ENCODE measurements at places on chromosomes 1 and 21.
A peak's percentile ranks its signal among the peaks of the same experiment; 100 is the strongest.

DNA sequence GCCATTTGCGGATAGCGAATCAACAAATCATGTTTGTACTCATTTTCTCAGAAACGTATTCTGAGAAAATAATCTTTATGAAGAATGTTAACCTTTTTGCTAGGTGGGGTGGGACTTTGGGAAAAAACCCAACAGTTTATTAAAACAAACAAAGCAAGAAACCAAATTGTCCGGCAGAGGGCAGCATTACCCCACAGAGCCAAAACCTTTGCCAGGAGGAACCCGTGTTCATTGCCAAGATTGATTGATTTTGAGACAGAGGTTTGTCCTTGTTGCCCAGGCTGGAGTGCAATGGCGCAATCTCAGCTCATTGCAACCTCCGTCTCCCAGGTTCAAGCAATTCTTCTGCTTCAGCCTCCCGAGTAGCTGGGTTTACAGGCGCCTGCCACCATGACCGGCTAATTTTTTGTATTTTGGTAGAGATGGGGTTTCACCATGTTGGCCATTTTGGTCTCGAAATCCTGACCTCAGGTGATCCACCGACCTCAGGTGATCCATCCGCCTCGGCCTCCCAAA, 70.8 kb upstream of the RHOU start:
- no peaks in the 10 kb centered on the region for H3K36me3 ChIP-seq
- peaks cover 5% of the 10 kb centered on the region for H3K4me1 ChIP-seq
- no peak overlapping the region for H3K27ac ChIP-seq
- H3K27me3 ChIP-seq = no peaks in the 10 kb centered on the region
- no peak for DNase-seq

DNA sequence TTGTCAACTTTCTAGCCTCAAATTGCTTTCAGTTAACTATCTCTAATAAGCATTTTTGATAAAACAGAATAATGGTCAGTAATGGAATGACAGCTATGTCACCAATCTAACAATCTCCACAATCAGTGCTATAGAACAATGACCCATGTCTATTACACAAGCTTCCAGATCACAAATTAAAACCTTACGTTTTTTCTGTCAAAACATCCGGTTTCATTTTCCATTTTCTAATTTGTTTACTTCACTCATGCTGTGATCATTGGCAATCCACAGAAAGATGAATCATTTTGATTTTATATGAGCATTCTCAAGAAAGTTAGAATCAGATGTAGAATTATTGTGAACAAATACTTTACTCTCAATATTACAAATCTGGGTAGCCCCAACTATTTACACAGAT, 80.3 kb downstream of the KCNT2 start:
- H3K4me3 ChIP-seq = no peak overlapping the region
- no peak overlapping the region for H3K27ac ChIP-seq
- no peaks in the 10 kb centered on the region for H3K4me1 ChIP-seq
- no peaks in the 10 kb centered on the region for H3K27me3 ChIP-seq
- no peak for DNase-seq
- no peaks in the 10 kb centered on the region for H3K36me3 ChIP-seq

- H3K27ac ChIP-seq = no peak overlapping the region
- H3K4me1 ChIP-seq = no peaks in the 10 kb centered on the region
- H3K4me3 ChIP-seq = no peak overlapping the region
- no peak for DNase-seq
- no peaks in the 10 kb centered on the region for H3K27me3 ChIP-seq
- no peaks in the 10 kb centered on the region for H3K36me3 ChIP-seq
These were observed 127.1 kb upstream of the B3GALT2 start for GRCh38 chr1:193313354-193314140.

GRCh38 chr21:44425895-44426662, 29.2 kb upstream of the LRRC3 start:
- no peak overlapping the region for H3K27ac ChIP-seq
- no peak for DNase-seq
- no peaks in the 10 kb centered on the region for H3K27me3 ChIP-seq
- H3K4me1 ChIP-seq = no peaks in the 10 kb centered on the region
- no peaks in the 10 kb centered on the region for H3K36me3 ChIP-seq

- H3K27ac ChIP-seq = no peak overlapping the region
- H3K4me3 ChIP-seq = no peak overlapping the region
- DNase-seq = no peak
- H3K36me3 ChIP-seq = no peaks in the 10 kb centered on the region
- H3K27me3 ChIP-seq = no peaks in the 10 kb centered on the region
These were observed 656.7 kb downstream of the AJAP1 start for GRCh38 chr1:5311147-5311546.

DNA sequence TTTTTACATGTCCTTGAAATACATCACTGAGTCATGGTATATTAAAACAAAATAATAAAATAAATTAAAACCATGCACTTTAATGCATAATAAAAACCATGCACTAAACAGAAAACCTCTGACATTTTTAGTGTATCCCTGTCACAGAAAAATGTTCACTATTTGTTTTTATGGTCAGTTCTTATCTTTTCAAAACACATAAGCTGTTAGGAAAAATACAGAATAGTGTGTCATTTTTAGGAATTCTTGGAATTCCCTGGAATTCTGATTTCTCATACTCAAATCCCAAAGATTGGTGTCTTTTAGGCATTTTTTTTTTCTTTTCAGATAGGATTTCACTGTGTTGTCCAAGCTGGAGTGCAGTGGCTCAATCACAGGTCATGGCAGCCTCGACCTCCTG, 25.1 kb upstream of the TINAGL1 start:
- H3K27me3 ChIP-seq = no peaks in the 10 kb centered on the region
- no peaks in the 10 kb centered on the region for H3K36me3 ChIP-seq
- DNase-seq = no peak
- H3K27ac ChIP-seq = no peak overlapping the region

GRCh38 chr21:31647650-31648049, 11.8 kb upstream of the SOD1 start:
- no peak for DNase-seq
- H3K27ac ChIP-seq = no peak overlapping the region
- H3K4me1 ChIP-seq = no peaks in the 10 kb centered on the region
- no peak overlapping the region for H3K4me3 ChIP-seq

GRCh38 chr1:15201849-15202551, 45.0 kb upstream of the FHAD1 start:
- H3K27me3 ChIP-seq = no peaks in the 10 kb centered on the region
- peak overlapping the region; percentile 29 for H3K27ac ChIP-seq
- no peak for DNase-seq
- H3K4me1 ChIP-seq = peaks cover 12% of the 10 kb centered on the region
- H3K4me3 ChIP-seq = no peak overlapping the region
- no peaks in the 10 kb centered on the region for H3K36me3 ChIP-seq

DNA sequence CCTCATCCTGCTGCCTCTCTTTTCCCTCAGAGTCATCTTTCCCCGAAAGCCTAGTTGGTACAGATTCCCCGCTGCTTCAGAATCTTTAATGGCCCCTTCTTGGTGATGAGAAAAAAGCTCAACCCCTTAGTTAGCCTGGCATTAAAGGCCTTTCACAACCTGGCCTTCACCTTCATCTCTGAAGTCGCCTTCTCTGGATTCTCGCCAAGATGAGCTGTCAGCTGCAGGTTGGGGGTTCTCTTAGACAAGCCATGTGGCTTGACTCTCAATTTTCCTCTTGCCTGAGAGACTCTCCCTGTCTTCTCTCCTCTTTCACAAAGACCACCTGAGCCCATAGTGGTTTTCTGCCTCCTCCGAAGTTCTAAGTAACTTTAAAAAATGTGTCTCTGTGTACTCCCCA, 15.5 kb upstream of the DISC1 start:
- H3K36me3 ChIP-seq = no peaks in the 10 kb centered on the region
- DNase-seq = no peak

- no peaks in the 10 kb centered on the region for H3K27me3 ChIP-seq
- H3K4me3 ChIP-seq = no peak overlapping the region
- DNase-seq = no peak
These were observed 12.4 kb downstream of the EPHA8 start for GRCh38 chr1:22575532-22576149.

DNA sequence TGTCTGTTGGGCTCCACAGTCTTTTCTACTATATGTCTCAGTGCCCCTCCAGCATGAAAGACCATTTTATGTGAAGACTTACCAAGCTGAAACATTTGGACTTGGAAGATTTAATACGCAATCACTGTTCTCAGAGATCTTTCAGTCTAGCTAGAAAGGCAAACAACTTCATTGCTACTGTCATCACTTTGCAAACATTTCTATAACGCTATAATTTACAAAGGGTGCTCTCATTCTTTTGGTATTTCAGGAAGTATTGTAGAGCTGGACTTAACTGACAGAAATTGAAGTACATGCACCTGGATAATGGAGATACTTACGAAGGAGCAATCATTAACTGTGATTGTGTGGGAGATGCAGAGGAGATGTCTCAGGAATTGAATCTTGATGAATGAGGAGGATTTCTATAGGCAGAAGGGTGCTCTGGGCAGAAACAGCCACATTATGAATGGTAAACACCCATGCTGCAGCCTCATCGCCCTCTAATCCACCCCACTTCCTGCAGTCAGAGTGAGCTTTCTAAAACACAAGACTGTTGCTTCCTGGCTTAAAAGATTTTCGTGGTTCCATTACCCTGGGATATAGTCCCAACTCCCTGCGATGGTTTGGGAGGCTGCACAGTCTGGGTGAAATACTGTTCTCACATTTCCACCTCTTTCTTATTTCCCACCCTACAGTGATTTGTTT, 75.1 kb upstream of the GNG12 start:
- no peak overlapping the region for H3K4me3 ChIP-seq
- H3K27me3 ChIP-seq = no peaks in the 10 kb centered on the region
- no peaks in the 10 kb centered on the region for H3K4me1 ChIP-seq
- no peak overlapping the region for H3K27ac ChIP-seq
- DNase-seq = no peak
- H3K36me3 ChIP-seq = no peaks in the 10 kb centered on the region

- H3K27ac ChIP-seq = peak overlapping the region; percentile 69
- peak; percentile 60 for DNase-seq
- no peaks in the 10 kb centered on the region for H3K4me1 ChIP-seq
- H3K27me3 ChIP-seq = no peaks in the 10 kb centered on the region
These were observed 3.0 kb upstream of the SDE2 start for GRCh38 chr1:226001963-226002666.

GRCh38 chr1:187847531-187847930, 1018.8 kb downstream of the PLA2G4A start:
- H3K27ac ChIP-seq = no peak overlapping the region
- no peak overlapping the region for H3K4me3 ChIP-seq
- DNase-seq = no peak

- H3K36me3 ChIP-seq = no peaks in the 10 kb centered on the region
- H3K4me3 ChIP-seq = no peak overlapping the region
- no peak overlapping the region for H3K27ac ChIP-seq
- H3K4me1 ChIP-seq = no peaks in the 10 kb centered on the region
- no peak for DNase-seq
These were observed 1604.7 kb downstream of the PLA2G4A start for GRCh38 chr1:188433425-188433824.

GRCh38 chr1:192559115-192560006, 16.2 kb upstream of the RGS1 start:
- H3K4me1 ChIP-seq = no peaks in the 10 kb centered on the region
- DNase-seq = no peak
- H3K36me3 ChIP-seq = no peaks in the 10 kb centered on the region
- no peak overlapping the region for H3K4me3 ChIP-seq
- peak overlapping the region; percentile 77 for H3K27ac ChIP-seq

- H3K27ac ChIP-seq = no peak overlapping the region
- H3K4me1 ChIP-seq = no peaks in the 10 kb centered on the region
- no peaks in the 10 kb centered on the region for H3K27me3 ChIP-seq
- no peaks in the 10 kb centered on the region for H3K36me3 ChIP-seq
These were observed 355.2 kb downstream of the NTNG1 start for GRCh38 chr1:107496002-107496401.

GRCh38 chr1:171654942-171655745, 2.7 kb upstream of the MYOC start:
- H3K4me3 ChIP-seq = no peak overlapping the region
- peak overlapping the region; percentile 87 for H3K27ac ChIP-seq
- DNase-seq = no peak
- no peaks in the 10 kb centered on the region for H3K36me3 ChIP-seq
- H3K4me1 ChIP-seq = peaks cover 36% of the 10 kb centered on the region
- no peaks in the 10 kb centered on the region for H3K27me3 ChIP-seq

- no peak for DNase-seq
- H3K27me3 ChIP-seq = no peaks in the 10 kb centered on the region
- no peak overlapping the region for H3K27ac ChIP-seq
- H3K36me3 ChIP-seq = no peaks in the 10 kb centered on the region
- peaks cover 17% of the 10 kb centered on the region for H3K4me1 ChIP-seq
- no peak overlapping the region for H3K4me3 ChIP-seq
These were observed 4.3 kb downstream of the ZNF326 start for GRCh38 chr1:89999208-89999607.

- no peak overlapping the region for H3K4me3 ChIP-seq
- no peak for DNase-seq
- H3K27me3 ChIP-seq = no peaks in the 10 kb centered on the region
- no peaks in the 10 kb centered on the region for H3K36me3 ChIP-seq
- peaks cover 2% of the 10 kb centered on the region for H3K4me1 ChIP-seq
These were observed 84.0 kb downstream of the MAN1C1 start for GRCh38 chr1:25700626-25701025.

- peaks cover 2% of the 10 kb centered on the region for H3K36me3 ChIP-seq
- H3K27ac ChIP-seq = no peak overlapping the region
- H3K4me1 ChIP-seq = no peaks in the 10 kb centered on the region
- H3K4me3 ChIP-seq = no peak overlapping the region
- no peaks in the 10 kb centered on the region for H3K27me3 ChIP-seq
These were observed 13.6 kb downstream of the DNAJC11 start for GRCh38 chr1:6688001-6688400.

- no peak for DNase-seq
- no peak overlapping the region for H3K27ac ChIP-seq
- no peaks in the 10 kb centered on the region for H3K27me3 ChIP-seq
- no peak overlapping the region for H3K4me3 ChIP-seq
- H3K36me3 ChIP-seq = no peaks in the 10 kb centered on the region
- H3K4me1 ChIP-seq = no peaks in the 10 kb centered on the region
These were observed 12.4 kb downstream of the DLGAP3 start for GRCh38 chr1:34917017-34917416.

DNA sequence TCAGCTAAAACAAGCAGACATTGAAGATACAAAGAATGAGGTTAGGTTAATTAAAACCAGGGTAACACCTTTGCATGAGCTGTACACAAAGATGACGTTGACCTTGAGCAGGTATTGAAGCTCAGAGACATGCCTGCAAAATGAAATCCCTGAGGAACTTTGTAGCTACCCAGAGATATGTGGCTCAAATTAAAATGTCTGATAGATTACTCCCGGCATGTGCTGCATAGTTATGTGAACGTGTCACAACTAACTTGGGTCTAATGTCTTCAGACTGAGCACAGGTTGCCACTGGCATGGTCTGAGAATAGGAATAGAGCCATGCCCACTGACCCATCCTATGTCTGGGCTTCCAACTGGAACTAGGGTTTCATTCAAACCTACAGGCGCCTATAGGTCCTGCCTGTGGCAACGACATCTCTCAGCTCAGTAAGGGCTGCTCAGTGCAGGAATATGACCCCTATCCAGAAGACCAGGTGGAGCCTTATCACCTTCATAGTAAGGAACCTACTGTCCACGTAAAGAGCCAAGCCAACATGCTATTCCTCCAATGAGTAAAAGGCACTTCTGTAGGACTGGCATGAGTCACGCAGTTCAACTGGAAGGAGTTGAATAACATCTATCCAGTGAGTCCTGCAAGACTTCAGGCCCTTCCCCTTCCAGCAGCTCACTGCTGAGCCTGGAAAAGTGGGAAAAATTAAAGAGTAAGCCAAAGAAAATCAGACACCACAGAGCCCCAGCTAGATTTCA, 60.7 kb downstream of the PRKAB2 start:
- DNase-seq = no peak
- no peak overlapping the region for H3K4me3 ChIP-seq
- H3K27ac ChIP-seq = no peak overlapping the region
- no peaks in the 10 kb centered on the region for H3K27me3 ChIP-seq
- no peaks in the 10 kb centered on the region for H3K4me1 ChIP-seq

GRCh38 chr1:4308806-4309205, 345.6 kb upstream of the AJAP1 start:
- H3K27me3 ChIP-seq = no peaks in the 10 kb centered on the region
- no peaks in the 10 kb centered on the region for H3K36me3 ChIP-seq
- no peak overlapping the region for H3K27ac ChIP-seq
- H3K4me3 ChIP-seq = no peak overlapping the region

Measured in ascending aorta (tissue), 2 donors.